ENCODE measurements at places on chromosomes 7 and 10. TPM values are rescaled to one million over a fixed set of nuclear protein-coding genes. Genes with fewer than 3 reads are reported as not detected.

Gene CRCP
- 43.1 TPM for total RNA-seq

Gene ACHE
- 20.9 TPM for total RNA-seq

Gene SFRP5
- 0.41 TPM for total RNA-seq

Gene NKX1-2
- total RNA-seq = not detected

Gene LMOD2
- not detected for total RNA-seq

Gene OR13A1
- not detected for total RNA-seq

Gene NPTX2
- 15.5 TPM for total RNA-seq

Gene CCL24
- total RNA-seq = 25.6 TPM

Gene CPA1
- not detected for total RNA-seq

GRCh38 chr10:126369125-126369710 lies 19.1 kb downstream of the ADAM12 start:
- no peak for DNase-seq

DNA sequence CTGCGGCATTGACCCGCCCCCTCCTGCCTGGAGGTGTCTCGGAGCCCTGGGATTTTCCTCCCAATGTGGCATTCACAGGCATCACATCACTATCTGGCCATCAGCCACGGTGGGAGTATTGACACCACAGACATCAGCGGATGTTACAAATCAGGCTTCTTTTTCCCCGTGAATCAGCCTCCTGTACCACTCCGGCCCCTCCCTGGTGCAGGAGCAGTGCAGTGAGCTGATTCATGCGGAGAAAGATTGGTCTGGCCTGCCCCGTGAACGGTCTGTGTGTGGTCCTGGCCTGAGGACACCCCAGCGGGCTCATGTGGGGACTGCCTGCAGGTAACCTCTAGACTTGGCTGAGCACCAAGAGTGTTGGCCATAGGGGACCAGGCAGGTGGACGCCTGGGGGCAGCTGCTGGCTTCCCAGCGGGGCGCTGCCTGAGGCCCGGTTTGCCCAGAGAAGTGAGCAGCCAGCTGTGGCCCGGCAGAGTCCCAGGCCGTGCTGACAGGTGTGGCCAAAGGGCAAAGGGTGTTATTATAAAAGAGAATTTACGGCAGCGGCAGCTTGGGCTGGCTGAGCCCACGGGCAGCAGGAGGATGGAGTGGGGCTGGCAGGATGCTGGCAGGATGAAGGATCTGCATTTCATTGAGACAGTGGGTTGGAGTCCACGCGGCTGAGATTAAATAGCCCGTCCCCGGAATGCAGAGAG lies 32.1 kb upstream of the GNA12 start:
- DNase-seq = peak; percentile 37

GRCh38 chr7:95335093-95335492 lies 10.8 kb upstream of the PON1 start:
- DNase-seq = no peak

DNA sequence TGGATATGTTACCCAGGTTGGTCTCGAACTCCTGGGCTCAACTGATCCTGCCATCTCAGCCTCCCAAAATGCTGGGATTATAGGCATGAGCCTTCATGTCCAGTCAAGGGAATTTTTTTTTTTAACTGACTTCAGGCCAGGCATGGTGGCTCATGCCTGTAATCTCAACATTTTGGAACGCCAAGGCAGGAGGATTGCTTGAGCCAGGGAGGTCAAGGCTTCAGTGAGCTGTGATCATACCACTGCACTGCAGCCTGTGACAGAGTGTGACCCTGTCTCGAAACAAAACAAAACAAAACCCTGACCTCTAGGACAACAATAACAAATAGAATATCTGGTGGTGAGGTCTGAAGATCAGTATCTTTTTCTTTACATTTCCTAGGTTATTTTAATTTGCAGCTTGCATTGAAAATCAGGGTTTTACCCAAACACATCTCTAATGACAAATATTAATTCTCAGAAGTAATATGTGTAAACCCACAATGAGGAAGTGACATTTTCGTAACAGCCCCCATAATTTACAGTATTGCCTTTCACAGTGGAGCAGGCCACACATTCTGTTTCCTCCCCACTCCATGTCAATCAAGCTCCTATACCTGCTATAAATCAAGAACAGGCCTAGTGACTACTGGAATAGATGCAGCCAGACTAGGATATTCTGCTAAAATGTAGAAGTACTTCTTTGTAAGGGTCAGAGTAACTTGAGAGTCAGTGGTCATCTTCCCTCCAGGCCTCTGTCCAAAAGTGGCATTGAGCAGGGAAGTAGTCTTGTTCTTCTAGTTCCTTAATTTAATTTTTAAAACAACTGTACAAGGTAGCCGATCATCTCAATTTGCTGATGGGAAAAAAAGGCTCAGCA lies 43.3 kb upstream of the ECHDC3 start:
- DNase-seq = no peak

DNA sequence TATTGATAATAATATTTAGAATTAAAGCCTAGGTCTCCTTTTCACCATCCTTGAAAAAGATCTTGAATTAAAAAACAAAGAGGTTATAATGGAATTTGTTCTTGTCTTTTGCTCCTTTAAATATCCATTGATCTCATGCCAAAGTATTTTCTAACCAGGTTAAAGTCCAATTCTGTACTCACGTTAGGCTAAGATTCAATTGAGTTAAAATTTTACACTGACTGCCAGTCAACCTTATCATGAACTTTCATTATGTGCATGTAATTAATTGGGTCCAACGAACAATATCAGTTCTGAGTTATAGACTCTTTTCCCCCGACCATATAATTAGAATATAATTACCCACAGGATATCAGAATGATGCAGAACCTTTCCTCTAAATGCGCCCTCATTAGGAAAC lies 266.6 kb downstream of the DGKB start:
- DNase-seq = no peak

GRCh38 chr10:97498841-97499560 lies at the start of gene UBTD1:
UBTD1 (plus strand) TSS chr10:97498924; CDS start chr10:97499204, 280 bp downstream.
- no peak for DNase-seq

- DNase-seq = no peak
These were observed 259.5 kb downstream of the ANKRD30A start for GRCh38 chr10:37384923-37385322.

GRCh38 chr10:24825551-24825950 lies 101.9 kb upstream of the ARHGAP21 start:
- DNase-seq = no peak

DNA sequence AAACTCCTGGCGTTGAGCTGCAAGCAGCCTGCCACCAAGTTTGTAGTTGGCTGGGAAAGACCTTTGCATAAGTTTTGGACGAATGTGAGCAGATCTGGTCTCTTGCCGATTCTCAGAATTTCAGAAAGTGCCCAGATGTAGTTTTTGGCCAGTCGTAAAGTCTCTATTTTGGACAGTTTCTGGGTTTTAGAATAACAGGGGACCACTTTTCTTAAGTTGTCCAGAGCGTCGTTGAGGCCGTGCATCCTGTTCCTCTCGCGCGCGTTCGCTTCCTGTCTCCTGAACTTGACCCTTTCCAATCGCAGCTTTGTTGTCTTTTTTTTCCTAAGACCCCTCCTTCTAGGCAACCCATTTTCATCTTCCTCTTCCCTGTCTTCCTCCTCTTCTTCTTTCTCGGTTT lies 1.8 kb downstream of the NEUROD6 start:
- no peak for DNase-seq

DNA sequence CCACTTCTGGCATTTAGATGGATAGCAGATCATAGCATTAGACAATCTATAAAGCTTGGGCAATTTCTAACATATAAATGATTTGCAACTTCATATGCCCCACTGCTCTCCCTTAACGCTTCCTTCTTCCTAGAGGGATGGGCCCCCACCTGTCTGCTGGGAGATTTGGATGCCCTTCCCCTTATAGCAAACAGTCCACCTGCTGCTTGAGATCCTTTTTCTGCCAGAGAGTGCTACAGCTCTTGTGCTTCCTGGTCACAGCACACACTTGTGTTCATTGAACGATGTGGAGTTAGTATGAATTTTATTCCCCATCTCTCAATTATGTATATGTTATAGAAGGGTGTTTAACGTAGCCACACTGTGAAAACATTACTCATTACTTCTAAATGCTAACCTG lies 10.4 kb upstream of the PCGF5 start:
- DNase-seq = no peak

GRCh38 chr7:121099572-121099971 lies 111.1 kb downstream of the CPED1 start:
- no peak for DNase-seq

DNA sequence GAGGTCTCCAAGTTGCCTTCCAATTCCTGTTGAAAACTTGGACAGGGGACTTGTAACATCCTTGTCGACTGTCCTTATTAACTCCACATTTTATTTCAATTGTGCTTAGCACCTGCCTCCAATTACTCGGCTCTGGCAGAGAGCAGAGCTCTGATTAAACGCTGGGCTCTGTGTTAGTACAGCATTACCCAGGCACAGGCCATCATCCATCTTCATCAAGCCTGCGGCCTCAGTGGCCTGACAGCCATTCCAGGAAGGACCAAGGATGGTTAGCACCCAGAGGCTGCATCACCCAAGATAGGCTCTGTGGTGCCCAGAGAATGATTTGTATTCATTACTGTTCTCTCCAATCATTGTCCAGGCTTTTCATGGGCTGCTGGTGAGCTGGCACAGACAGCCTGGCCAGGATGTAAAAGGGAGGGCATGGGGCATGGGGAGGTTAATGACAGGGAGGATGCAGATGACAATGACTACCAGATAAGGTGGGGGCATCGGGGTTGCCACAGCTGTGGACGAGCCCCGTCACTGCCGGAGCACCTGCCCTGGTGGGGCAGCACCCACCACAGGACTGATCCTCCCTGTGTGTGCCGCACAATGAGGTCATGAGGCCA lies 123.3 kb downstream of the PTPN20 start:
- no peak for DNase-seq

DNA sequence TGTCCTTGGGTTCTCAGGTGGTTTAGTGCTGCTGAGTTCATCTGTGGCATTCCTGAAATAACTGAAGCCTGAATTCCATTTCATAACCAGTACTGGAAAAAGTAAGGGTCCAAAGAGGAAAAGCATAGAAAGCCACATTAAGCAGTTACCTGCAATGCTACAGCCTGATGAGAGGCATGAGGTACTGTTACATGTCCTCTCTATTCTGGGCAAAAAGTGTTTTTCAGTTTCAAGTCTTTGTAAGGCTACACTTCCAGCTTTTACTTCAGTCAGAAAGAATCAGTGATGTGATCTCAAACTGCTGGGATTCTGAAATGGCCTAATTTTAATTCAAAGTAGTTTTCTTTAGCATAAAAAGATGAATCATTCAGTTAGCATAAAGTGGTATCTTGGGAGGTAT lies 369.5 kb downstream of the PHF14 start:
- no peak for DNase-seq

- DNase-seq = no peak
These were observed 131.3 kb downstream of the CTTNBP2 start for GRCh38 chr7:117741962-117742361.

- DNase-seq = peak; percentile 86
These were observed 473 bp downstream of the ADCK2 start for GRCh38 chr7:140673063-140673773.

- no peak for DNase-seq
These were observed 12.3 kb downstream of the CISD1 start for GRCh38 chr10:58281092-58281752.

DNA sequence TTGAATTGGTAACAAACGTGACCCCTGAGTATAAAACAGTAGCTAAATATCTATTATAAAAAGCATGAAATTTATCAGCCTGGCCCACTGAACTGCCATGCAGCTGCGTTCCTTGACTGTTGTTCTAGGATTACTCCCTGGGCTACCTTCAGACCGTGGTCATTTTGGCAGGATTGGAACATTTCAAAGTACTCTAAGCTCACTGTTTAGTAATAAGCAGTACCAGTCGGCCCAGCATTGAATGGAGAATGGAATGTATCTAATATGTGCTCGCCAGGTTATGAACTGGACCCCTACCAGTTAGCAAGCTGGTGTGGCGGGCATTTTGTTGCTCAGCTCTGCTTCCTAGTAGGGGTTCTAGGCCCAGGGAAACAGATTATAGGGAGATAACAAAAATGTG lies 112.2 kb downstream of the SEMA3C start:
- no peak for DNase-seq

DNA sequence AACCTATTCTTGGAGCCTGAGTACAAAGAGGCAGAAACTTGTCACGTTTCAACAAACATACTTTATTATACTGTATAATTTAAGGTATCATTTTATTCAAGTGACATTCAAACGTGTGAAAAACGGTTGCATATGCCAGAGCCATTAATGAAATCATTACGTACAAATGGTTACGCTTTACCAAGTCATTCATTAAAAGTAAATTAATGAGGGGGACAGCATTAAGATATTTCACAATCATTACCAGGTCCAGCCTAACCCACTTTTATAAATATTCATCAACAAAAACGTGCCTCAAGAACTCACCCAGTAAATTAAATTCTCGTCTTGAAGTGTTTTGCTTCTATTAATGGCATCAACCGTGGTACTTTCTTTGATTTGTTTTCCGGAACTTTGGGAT lies 253.0 kb downstream of the RPS24 start:
- no peak for DNase-seq

- DNase-seq = no peak
These were observed 519.1 kb upstream of the AKR1E2 start for GRCh38 chr10:4306871-4307270.

- DNase-seq = no peak
These were observed 1.4 kb upstream of the TMEM26 start for GRCh38 chr10:61454541-61454940.

GRCh38 chr10:120578890-120579289 lies 121.9 kb downstream of the PLPP4 start:
- no peak for DNase-seq

DNA sequence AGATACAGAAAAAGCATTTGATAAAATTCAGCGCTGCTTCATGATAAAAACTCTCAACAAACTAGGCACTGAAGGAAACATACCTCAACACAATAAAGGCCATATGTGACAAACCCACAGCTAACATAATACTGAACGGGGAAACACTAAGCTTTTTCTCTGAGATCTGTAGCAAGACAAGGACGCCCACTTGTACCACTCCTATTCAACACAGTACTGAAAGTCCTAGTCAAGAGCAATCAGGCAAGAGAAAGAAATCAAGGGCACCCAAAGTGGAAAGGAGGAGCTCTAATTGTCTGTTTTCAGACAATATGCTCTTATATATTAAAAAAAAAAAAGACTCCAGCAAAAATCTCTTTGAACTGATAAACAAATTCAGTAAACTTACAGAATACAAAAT lies 13.3 kb downstream of the DIP2C start:
- DNase-seq = no peak

DNA sequence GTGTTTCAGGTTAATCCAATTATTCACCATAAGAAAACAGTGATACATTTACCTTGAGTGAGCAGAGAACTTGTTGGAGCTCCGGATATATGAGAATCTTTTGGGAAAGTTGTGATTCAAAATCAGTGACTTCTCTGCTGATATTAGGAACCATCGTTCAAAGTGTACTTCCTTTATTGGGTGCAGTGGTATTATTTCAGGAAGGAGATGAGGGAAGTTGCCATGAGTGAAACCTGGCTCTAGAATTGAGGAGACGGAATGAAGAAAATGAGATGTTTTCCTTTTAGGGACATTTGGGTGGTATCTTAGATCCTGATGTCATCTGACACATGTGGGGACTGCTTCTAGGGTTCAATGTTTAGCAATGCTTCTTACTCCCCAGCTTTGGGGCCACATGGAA lies 343.9 kb downstream of the ABCA13 start:
- DNase-seq = no peak

All from mucosa of descending colon (tissue), 3 donors.